Stimulated activated CD8-positive, alpha-beta memory T cell treated with anti-CD3 and anti-CD28 coated beads, Interleukin-2, amount 100 ng/mL, for 48 hours (primary cell): ENCODE measurements at places on chromosomes 7 and 10.
A peak's percentile ranks its signal among the peaks of the same experiment; 100 is the strongest.

DNA sequence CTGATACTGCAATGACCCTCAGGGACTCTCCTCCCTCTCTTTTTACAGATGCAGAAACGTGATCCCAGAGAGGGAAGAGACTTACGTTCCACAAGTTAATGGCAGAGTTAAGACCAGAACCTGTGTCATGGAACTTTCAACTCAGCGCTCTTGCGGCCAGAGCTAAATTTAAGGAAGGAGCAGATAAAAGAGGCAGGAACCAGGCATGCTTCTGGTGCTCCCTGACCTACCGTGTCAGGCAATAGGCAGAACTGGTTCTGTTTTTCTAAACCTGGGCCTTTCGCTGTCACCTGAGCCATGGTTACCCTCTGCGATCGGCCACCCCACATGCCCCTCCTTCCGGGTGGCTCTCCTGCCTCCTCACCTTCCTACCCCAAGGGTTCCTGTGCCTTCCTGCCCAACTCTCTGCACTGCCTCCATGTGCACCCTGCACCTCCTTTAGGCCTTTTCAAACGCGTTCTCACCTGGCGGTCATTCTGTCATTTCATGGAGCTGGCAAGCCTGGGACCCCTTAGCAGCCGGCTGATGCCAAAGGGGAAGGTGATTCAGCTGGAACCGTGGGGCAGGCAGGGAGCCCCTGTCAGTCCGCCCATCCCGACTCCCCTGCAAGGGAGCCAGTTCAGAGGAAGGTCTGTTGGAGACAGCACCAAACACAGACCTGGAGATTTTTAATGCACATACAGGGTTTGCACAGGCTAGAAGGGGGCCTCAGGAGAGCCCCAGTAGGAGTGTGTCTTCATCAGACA lies 7.7 kb upstream of the GBX1 start:
- DNase-seq, result no peak

- DNase-seq, result no peak
These were observed 276.9 kb upstream of the IGFBP3 start for GRCh38 chr7:46197785-46198540.

DNA sequence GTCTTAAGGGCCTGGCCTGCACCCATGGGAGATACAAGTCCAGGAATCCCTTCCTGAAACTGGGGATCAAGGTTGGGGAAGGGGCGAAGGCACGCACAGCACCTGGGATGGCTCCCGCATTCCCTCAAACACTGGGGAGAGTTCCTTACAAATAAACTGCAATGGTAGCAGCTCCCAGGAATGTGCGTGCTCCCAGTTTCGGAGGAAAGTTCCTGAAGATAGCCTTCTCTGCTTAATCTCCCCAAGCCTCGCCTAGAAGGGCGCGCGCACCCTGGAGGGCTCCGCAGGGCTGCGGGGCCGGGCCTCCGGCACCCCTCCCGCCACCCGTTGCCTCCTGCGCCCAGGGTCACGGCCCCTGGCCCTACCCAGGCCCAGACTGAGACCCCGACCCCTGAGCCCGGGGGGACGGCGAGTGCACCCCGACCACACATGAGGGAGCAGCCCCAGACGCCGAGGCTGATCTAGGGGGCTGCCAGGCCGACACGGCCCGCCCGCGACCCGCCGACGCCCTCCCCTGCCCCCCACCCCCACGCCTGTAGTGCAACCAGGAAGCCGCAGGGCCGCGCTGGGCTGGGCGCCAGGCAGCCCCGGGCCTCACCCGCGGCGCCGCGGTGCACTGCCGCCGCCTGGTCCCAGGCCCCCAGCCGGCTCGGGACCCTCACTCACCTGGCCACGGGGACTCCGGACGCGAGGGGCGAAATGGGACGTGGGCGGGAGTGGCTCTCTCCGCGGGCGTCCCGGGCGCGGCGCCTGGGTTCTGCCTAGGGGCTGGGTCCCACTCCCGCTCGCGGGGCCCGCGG lies 460 bp downstream of the ANXA11 start:
- DNase-seq, result no peak

GRCh38 chr7:86930554-86931307 lies 128.7 kb downstream of the ELAPOR2 start:
- no peak for DNase-seq

DNA sequence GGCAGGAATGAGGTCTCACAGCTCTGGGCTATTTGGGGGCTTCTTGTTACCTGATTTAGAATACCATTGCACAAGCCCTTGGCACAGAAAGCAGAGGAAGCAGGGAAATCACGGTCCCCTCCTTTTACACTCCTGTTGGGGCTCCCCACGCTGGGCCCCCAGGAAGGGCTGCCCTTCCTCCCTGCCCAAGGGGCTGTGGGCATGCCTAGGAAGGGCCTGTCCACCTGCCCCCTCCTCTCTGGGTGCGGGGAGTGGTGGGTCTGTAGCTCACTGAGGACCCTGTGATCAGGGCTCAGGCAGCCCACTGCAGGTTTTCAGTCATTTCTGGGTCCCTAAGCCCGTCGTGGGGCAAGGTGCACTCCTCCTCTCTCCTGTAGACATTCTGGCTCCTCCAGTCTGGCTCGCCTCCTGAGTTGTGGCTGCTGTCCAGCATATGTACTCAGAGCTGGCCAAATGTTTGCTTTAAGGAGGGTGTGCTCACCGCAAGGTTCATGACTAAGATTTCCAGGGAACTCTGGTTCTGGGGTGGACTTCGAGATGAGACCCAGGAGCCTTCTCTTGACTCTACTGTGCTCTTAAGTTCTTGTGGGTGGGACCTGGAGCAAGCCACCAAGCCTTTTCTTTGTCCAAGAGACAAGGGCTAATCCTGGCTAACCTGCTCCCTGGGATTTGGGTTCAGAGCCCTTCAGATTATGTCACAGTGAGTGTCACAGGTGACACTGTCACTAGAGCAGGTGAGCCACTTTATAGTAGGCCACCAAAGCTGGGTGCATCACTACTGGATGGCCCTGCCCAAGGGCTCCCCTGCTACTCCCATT lies 56.0 kb downstream of the TACR2 start:
- DNase-seq, result no peak

GRCh38 chr7:121012919-121013318 lies 24.4 kb downstream of the CPED1 start:
- no peak for DNase-seq

DNA sequence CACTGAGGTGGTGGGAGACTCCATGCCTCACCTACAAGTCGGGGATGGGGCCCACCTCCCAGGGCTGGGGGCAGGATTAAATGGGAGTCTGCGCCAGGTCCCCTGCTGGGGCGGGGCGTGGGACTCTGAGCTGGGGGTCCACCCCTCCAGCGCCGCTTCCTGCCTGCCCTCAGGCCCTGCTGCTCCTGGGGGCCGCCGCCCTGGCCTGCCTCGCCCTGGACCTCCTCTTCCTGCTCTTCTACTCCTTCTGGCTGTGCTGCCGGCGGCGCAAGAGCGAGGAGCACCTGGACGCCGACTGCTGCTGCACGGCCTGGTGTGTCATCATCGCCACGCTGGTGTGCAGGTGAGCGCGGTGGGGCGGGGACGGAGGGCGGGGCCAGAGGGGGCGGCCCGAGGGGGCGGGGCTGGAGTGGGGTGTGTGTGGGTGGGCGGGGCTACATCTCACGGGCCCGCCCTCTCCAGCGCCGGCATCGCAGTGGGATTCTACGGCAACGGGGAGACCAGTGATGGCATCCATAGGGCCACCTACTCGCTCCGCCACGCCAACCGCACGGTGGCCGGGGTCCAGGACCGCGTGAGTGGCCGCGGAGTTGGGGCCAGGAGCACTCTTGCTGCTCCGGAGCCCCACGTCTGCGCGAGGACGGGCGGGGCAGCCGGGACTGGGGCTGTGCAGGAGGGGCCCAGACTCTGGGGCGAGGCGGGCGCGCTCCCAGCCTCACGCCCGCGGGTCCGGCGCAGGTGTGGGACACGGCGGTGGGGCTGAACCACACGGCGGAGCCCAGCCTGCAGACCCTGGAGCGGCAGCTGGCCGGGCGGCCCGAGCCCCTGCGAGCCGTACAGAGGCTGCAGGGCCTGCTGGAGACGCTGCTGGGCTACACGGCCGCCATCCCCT lies 15.1 kb downstream of the TTYH3 start:
- DNase-seq, result no peak

GRCh38 chr10:63664341-63664885 lies 143.2 kb downstream of the REEP3 start:
- DNase-seq, result no peak

DNA sequence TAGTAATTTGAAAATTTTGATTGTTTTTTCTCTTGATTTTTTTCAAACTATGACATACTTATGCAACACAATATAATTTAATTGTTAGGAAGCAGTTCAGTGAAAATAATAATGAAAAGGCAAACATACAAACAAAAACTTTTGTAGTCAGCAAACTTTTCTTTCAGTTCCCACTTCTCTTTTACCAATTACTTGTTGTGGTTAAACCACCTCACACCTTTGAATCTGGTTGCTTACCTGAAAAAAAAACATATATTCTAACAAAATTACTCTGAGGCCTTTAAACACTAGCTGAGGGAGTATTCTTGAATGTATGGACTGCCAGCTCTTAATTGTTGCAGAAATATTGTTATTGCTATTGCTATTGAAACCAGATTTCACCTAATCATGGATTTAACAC lies 266.2 kb upstream of the SEMA3C start:
- DNase-seq, result no peak

DNA sequence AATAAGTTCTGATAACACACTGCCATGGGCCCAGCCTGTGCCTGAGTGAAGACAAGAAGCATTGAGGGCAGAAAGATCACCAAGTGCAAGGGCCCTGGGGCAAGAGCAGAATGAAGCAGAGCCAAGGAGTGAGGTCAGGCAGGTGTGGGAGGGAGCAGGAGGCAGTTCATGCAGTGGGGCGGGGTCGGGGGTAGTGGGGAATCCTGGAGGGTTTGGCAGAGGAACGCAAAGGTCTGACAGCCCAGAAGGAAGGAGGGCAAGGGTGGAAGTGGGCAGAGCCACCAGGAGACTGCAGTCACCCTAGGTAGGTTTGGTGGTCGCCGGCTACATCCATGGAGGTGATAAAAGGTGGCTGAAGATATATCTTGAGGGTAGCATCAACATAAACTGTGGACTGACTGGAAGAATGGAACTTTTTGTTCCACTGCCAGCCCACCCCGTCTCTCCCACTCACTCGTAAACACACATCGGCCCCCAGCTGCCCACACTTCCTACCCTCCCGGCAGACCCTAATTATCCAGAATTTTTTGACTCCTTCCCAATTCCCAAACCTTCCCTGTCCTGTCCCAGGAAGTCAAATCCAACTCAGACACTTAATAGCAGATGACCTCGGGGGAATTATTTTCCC lies 172.4 kb downstream of the ARHGAP12 start:
- no peak for DNase-seq

DNA sequence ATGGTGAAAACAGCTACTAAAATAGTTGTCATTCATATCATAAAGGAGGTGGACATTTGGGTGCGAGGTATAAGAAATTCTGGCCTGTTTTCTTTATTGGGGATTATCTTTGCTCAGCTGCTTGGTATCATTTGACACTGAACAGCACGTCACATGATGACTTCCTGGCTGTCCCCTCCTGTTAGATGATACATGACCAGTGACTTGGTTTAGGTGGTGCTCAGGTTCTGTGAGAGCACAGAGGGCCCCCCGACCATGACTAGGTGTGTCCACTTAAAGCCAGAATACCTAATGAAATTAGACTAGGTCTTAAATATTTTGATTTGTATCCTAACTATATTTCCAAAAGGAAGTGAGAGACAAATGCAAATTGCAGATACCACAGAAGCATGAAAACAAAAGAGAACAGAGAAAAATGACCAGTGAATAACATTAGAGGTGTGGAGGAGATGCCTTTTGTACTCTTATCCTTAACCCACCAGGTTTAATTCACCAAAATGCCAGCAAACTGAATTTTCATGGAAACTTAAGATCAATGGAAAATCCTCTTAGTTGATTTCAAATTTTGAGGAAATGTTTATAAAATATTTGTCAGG lies 50.6 kb upstream of the GJD4 start:
- DNase-seq, result no peak

GRCh38 chr7:151565541-151565940 lies 45.8 kb upstream of the RHEB start:
- DNase-seq, result no peak

- DNase-seq, result no peak
These were observed 335.2 kb upstream of the SEMA3D start for GRCh38 chr7:85522070-85522469.

GRCh38 chr7:50302486-50303334 lies 1.8 kb upstream of the IKZF1 start:
- DNase-seq, result no peak

GRCh38 chr7:55534262-55534915 lies 37.9 kb downstream of the VOPP1 start:
- peak; percentile 43 for DNase-seq

GRCh38 chr7:4764402-4765007 lies 10.9 kb upstream of the AP5Z1 start:
- DNase-seq, result no peak

- no peak for DNase-seq
These were observed 10.6 kb downstream of the SKIDA1 start for GRCh38 chr10:21514818-21515351.

DNA sequence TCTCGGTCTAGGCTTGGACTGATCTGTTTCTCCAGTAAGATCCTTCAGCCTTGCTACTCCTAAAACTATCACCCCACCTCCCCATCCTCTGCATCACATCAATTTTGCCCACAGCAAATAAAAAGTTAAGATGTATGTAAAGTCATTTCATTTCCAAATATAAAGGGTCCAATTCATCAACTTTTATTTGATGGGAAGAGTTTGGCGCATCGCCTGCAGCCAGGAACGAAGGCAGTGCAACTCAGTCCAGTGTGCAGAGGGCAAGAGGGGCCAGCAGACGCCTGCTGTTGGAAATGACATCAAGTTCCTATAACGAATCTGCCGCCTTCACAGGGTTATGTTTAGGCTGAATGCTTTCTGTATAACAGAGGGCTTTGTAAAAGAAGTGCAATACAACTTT lies 97.0 kb downstream of the SVIL start:
- DNase-seq, result no peak

DNA sequence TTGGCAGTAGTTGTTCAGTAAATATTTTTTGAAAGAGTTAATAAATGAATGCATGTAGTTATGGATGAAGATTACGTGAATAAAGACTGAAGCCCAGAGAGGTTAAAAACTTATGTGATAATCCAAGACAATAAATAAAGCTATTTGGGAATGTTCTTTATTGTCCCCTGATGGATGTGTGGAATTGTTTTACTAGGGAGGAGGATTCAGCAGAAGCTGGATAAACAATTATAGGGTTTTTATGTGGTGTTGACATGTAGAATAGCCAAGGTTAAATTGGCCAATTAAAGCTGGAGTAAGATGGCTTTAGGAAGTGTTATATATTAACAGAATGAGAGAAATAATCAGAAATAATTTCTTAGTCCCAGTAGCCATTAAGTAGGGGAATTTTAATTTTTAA lies 66.0 kb downstream of the CNNM2 start:
- no peak for DNase-seq

DNA sequence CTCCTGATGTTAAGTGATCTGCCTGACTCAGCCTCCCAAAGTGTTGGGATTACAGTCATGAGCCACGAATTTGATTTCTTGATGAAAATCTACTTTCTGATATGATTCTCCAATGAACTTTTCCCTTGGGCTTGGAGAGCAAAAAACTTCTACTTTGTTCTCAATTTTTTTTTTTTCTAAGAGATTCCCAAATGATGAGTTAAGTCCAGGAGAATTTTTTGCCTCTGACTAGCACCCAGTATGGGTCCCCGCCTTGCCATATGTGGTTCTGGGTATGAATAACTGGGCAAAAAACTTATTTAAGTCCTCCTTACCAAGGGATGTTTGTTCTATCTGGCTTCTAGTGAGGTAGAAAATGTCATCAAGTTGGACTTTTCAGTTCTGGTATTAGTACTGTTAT lies 147.9 kb upstream of the LYZL1 start:
- no peak for DNase-seq
